Fibroblast of the conjunctiva (primary cell): ENCODE measurements at places on chromosomes 3 and 15.
A peak's percentile ranks its signal among the peaks of the same experiment; 100 is the strongest.

DNA sequence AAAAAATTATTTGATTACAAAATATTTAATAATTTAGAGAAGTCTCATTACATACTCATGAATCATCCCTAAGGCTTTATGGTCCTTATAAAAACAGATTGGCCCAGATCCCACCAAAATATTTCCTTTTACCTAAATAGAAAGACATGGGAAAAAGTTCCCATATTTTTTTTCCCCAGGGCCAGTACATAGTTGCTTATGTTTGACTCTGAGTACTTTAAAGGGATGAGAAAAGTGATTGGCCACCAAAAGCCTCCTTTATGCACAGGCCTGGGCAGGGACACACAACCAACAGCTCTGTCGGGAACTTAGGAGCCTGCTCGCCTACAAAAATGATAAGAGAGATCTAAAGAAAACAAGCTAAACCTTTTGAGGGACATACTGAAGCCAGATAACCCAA, 22.3 kb downstream of the KCNAB1 start:
- peak; percentile 3 for DNase-seq

GRCh38 chr3:113264283-113265131, 53.1 kb downstream of the BOC start:
- no peak for DNase-seq

- DNase-seq: no peak
Measured at GRCh38 chr15:32664796-32665195, 23.3 kb downstream of the SCG5 start.

DNA sequence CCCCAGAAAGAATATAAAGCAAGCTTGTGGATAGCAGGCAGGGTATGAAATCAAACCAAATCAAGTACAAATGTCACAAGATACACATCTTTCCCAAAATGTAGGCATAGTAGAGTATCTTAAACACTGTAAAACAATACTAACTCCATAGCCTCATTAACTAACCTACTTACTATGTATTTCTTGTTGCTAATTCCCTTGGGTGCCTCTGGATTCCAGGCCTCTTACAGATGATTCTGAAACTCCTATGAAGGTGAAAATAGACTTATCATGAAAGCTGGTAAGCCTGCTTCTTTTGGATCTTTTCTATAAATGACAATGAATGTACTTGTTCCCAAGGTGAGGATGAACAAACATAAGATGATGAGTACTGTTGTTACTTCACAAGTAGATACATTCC, 93.8 kb downstream of the FRMD5 start:
- DNase-seq: no peak

DNA sequence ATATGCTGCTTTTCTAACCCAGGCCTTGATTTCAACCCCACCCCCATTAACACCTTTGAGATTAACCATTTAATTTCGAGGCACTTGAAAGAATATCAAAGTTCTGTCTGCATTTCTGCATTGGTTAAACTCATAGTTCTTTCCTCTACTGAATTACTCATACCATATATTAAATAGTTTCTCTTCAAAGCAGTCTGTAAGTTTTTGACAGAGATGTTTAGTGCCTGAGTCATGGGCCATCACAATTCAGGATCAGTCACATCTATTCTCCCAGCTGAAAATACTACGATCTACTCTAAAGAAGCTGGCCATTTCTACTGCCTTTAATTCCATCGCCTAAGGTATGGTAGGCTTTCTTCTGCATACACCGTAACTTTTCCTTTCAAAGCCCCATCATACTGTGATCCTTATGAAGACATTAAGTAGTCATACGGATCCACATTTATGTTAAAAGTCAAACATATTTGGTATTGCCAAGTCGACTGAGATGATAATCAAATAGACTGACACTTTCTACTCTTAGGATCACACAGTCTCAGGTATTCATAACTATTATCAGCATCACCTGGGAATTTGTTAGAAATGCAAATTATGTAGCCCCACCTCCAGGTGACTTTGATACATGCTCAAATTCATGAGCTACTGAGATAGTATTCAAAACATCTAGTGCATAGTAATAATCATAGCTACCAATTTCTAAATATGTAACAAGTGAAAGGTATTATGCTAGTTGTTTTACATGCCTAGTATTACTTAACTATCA, 489.4 kb upstream of the IL12A start:
- no peak for DNase-seq
